ENCODE measurements at places on chromosomes 7 and 10. TPM values are rescaled to one million over a fixed set of nuclear protein-coding genes. Genes with fewer than 3 reads are reported as not detected.

EXOSC1 gene
- 23.9 TPM for total RNA-seq

LIPN gene
- total RNA-seq: not detected

LIPK gene
- not detected for total RNA-seq

MRC1 gene
- total RNA-seq: 250 TPM

ZP3 gene
- total RNA-seq: 2.5 TPM

CALCR gene
- total RNA-seq: not detected

TEX36 gene
- total RNA-seq: not detected

CUL1 gene
- 38.5 TPM for total RNA-seq

TDRD1 gene
- not detected for total RNA-seq

ASAH2 gene
- total RNA-seq: 0.38 TPM

AKR1E2 gene
- 16.6 TPM for total RNA-seq

RET gene
- total RNA-seq: 2.9 TPM

TASOR2 gene
- total RNA-seq: 35.3 TPM

HKDC1 gene
- total RNA-seq: 0.13 TPM

LRRC4 gene
- total RNA-seq: 0.77 TPM

GRCh38 chr10:10892290-10892875 is 125.3 kb upstream of the CELF2 start:
- peak; percentile 88 for DNase-seq

DNA sequence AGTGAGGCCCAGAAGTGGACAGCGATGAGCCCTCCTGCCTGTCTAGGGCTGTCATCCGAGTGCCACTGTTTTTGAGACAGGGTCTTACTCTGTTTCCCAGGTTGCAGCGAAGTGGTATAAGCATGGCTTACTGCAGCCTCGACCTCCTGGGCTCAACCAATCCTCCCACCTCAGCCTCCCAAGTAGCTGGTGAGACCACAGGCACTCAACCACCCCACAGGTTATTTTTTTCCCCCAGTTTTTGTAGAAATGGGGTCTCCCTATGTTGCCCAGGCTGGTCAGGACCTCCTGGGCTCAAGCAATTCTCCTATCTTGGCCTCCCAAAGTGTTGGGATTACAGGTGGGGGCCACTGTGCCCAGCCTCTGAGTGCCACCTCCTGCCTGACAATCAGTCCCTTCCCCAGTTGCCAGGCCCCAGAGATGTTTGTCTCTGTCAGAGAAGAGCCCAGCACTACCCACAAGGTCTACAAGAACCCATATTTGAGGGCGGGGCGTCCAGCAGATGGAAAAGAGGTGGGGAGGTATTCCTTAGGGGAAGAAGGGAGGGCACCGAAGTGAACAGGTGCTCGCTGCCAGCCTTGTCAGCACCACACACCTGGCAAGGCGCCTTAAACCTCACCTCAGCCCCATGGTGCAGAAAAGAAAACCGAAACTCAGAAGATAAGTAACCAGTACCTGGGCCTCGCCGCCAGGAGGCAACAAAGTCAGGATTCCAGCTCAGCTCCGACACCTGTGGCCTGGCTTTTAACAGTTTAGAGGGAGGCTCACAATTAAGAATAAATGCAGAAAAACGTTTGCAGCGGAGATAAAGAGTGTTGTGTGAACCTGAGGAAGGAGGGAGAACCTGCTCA is 77.4 kb upstream of the ANLN start:
- no peak for DNase-seq

GRCh38 chr10:72834183-72834825 is 59.2 kb upstream of the OIT3 start:
- peak; percentile 77 for DNase-seq

- no peak for DNase-seq
These were observed 173.5 kb downstream of the BAMBI start for GRCh38 chr10:28850784-28851183.

- no peak for DNase-seq
These were observed 210.2 kb upstream of the AGK start for GRCh38 chr7:141340991-141341390.

GRCh38 chr10:5563321-5563961 is 38.7 kb downstream of the CALML3 start:
- DNase-seq: no peak

GRCh38 chr10:24408365-24408764 is 199.4 kb downstream of the KIAA1217 start:
- no peak for DNase-seq

- no peak for DNase-seq
These were observed 50.3 kb upstream of the BMS1 start for GRCh38 chr10:42732266-42732665.

DNA sequence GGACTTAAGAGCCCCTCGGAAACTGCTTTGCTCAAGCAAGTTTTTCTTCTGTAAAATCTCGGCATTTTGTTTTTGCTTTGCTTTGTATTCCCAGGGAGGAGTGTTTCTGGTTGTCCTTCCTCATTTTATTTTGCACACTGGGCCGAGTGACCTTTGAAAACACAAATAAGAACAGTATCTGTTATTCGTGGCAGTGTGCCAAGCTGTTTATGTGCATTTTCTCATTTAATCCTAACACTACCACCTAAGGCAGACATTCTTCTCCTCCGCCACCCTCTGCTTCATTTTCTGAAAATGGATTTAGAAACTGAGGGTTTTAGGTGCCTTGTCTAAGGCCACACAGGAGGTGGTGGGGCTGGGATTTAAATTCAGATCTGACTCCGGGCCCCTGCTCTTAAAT is 218.5 kb downstream of the TCF7L2 start:
- DNase-seq: peak; percentile 72

DNA sequence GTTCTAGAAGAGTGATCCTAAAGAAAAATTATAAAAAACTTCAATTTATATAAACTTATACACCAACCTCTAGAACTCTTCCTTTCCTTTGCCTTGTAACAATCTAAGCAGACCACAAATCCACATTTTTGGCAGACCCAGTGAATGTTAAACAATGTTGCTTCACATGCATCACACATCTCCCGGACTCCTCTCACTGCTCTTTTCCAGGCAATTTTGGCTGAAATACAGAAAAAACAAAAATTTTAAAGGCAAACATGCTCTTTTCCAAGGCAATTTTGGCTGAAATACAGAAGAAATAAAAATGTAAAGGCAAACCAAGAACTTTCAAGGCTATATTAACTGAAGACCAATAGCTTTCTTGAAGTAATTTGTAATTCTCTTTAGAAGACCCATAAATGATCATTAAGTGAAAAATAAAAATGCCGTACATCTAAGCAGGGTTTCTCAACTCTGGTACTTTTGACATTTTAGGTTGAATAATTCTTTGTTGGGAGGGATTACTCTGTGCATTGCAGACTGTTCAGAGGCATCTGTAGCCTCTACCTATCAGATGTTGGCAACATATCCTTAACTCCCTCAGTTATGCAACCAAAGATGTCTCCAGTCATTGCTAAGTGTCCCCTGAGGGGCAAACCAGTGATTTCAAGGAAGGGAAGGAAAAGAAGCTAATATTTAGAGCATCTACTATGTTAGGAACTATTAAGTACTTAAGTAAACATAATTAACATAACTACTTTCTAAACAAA is 64.4 kb downstream of the NRBF2 start:
- DNase-seq: peak; percentile 22

DNA sequence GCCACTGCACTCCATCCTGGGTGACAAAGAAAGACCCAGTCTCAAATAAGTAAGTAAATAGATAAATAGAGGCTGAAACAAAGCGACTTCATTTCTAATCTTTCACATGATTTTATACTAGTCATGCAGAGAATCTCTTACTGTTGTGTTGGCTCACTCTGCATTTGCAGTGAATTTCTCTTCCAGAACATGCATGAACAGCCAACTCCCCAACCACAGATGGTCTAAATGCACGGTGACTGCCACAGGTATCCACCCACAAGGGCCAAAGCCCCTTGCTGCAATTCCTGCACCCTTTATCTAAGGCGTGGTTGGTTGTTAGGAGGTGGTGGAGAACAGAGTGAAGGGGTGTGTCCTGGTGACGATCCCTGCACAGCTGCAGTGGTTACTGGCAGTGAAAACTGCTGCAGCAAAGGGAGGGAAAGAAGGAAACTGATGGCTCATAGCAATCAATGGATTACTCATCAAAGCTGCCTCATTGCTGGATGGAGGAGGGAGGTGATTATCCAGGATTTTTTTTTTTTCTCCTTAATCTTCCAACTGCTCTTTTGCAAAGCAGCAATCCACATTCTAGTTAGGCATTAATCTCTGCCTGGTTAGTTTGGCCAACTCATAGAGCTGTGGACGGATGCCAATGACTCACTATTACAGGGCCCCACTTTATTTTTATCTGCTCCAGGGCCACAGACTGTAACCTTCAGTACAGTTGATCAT is 50.6 kb downstream of the PRTFDC1 start:
- DNase-seq: no peak

DNA sequence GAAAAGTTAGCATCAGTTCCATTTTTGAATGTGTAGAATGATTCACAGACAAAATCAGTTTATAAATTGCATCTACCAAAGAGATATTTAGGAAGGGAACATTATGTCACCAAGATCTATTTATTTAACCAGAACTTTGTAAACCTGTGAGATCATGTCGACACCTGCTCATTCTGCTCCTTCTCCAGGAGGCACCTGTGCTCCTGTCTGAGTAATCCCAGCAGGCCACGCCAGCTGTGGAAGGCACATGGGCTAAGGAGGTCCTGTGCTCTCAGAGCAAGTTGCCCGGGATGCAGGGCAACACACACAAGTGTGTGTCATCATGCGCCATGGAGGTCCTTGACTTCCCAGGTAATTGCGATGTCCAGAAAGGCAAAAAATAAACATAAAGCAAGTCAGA is 45.5 kb upstream of the ADARB2 start:
- no peak for DNase-seq

GRCh38 chr7:128092221-128092620 is 61.0 kb upstream of the LRRC4 start:
- no peak for DNase-seq

- DNase-seq: no peak
These were observed 30.8 kb upstream of the NKX6-2 start for GRCh38 chr10:132816718-132817117.

- no peak for DNase-seq
These were observed 51.4 kb downstream of the PLPP4 start for GRCh38 chr10:120508393-120508792.

GRCh38 chr10:111323389-111323966 is 246.6 kb downstream of the ADRA2A start:
- DNase-seq: no peak

GRCh38 chr7:92714767-92715166 is 121.6 kb downstream of the CDK6 start:
- no peak for DNase-seq

DNA sequence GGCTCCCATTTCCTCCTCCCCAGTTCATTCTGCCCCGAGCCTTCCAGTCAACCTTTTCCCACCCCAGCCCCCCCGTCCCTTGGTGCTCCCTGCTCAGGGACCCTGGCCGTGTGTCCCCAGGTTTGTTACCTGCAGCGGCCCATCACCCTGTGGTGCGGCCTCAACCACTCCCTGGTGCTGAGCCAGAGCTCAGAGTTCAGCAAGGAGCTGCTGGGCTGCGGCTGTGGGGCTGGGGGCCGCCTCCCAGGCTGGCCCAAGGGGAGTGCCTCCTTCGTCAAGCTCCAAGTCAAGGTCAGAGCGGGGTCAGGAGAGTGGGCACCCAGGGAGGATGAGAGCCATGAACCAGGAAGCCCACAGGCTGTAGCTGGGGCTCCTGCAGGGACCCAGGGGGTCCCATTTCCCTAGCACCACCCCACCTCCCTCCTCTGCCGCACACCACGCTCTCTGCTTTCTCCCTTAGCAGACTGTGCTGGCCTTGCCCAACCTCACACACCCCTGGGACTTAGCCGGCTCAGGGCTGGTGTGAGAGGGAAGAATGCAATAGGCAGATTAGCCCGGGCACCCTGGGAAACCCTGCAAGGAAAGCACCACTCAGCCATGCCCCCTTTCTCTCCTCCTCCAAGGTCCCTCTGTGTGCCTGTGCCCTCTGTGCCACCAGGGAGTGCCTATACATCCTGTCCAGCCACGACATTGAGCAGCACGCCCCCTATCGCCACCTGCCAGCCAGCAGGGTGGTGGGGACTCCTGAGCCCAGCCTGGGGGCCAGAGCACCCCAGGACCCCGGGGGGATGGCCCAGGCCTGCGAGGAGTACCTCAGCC is 2.0 kb upstream of the PCOLCE start:
- no peak for DNase-seq

GRCh38 chr10:101671453-101671852 is 23.5 kb downstream of the FBXW4 start:
- no peak for DNase-seq

- no peak for DNase-seq
These were observed 148.8 kb downstream of the NRBF2 start for GRCh38 chr10:63281967-63282366.

DNA sequence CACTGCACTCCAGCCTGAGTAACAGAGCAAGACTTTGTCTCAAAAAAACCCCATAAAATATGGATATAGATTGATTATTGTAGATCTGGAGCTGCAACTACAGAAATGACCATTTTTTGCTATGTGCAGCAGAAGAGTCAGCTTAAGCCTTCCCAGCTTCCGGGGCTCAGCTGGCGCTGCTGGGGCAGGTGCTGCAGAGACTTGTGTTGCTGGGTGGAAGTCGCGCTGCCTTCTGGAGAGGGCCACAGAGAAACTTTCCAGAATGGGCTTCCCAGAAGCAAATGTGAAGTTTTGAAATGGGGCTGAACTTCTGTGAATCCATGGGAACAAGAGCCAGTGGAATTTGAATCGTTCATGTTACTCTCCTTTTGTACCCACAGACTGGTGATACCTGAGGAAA is 37.3 kb upstream of the RSBN1L start:
- DNase-seq: no peak

DNA sequence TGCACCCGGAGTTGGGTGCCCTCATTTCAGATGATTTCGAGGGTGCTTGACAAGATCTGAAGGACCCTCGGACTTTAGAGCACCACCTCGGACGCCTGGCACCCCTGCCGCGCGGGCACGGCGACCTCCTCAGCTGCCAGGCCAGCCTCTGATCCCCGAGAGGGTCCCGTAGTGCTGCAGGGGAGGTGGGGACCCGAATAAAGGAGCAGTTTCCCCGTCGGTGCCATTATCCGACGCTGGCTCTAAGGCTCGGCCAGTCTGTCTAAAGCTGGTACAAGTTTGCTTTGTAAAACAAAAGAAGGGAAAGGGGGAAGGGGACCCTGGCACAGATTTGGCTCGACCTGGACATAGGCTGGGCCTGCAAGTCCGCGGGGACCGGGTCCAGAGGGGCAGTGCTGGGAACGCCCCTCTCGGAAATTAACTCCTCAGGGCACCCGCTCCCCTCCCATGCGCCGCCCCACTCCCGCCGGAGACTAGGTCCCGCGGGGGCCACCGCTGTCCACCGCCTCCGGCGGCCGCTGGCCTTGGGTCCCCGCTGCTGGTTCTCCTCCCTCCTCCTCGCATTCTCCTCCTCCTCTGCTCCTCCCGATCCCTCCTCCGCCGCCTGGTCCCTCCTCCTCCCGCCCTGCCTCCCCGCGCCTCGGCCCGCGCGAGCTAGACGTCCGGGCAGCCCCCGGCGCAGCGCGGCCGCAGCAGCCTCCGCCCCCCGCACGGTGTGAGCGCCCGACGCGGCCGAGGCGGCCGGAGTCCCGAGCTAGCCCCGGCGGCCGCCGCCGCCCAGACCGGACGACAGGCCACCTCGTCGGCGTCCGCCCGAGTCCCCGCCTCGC is at the start of gene EGFR:
TSS of gene EGFR (plus strand) at position 657 of the 830 bp plus-strand sequence. CDS start 261 bp downstream, outside the sequence.
- no peak for DNase-seq
